ENCODE measurements at places on chromosomes 7 and 10.

- DNase-seq, result no peak
Measured at GRCh38 chr7:7438851-7439250, 96.8 kb downstream of the COL28A1 start.

DNA sequence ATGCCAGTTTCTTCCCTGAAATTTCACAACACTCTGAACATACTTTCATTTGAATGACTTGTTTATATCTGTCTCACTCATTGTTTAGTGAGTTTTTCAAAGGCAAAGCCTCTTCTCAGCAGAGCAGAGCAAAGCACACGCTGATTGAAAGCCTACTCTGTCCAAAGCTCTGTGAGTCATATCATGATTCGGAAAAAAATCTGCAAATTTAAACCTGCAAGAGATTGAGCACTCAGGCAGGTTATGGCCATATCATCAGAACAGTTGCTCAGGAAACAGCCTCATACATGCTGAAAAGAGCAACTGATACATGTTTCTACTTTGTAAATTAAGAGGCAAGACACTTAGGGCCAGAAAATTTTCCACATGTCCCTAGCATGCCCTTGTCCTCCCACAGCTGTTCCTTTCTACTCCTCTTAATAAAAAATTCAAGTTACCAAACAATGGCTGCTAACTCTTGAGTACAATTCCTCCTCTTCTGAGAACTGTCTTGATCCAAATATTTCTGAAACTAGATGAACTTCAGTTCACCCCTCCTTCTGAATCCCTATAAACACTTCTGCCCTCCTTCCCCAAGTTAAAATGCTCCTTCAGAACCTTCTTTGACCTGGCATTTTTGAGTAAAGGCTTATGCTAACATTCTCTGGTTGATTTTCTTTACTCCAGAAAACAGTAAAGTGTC lies 140.6 kb upstream of the HPS1 start:
- no peak for DNase-seq

- DNase-seq, result no peak
Measured at GRCh38 chr7:101628522-101628921, 574 bp downstream of the MYL10 start.

DNA sequence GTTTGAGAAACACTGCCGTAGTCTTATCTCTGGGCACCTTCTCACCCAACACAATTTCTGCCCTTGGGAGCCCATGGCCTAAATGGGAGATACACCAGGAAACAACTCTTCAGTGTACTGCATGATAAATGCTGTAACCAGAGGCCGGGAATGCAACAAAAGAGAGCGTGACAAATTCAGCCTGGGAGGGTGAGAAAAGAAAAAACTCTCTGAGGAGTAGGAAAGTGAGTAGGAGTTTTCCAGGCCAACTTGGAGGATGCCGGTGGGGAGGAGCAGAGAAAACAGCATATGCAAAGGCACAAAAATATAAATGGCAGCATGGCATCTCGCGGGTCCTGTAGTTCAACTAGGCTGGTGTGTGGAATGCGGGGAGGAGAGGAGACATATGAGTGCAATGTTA lies 624.5 kb downstream of the PARD3 start:
- no peak for DNase-seq

- DNase-seq, result no peak
Measured at GRCh38 chr10:7218968-7219367, 191.9 kb downstream of the SFMBT2 start.

DNA sequence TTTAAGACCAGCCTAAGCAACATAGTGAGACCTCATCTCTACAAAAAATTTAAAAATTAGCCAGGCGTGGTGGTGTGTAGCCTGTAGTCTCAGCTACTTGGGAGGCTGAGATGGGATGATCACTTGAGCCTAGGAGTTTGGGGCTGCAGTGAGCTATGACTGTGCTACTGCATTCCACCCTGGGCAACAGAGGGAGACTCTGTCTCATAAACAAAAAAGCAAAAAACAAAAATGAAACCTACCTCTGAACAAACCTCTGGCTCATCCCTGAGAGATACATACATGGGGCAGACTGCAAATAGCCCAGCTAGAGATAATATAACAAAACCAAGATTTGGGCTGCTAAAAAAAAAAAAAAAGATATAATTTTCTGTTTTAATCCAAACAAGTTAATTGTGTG lies 19.5 kb downstream of the C10orf67 start:
- DNase-seq, result no peak

DNA sequence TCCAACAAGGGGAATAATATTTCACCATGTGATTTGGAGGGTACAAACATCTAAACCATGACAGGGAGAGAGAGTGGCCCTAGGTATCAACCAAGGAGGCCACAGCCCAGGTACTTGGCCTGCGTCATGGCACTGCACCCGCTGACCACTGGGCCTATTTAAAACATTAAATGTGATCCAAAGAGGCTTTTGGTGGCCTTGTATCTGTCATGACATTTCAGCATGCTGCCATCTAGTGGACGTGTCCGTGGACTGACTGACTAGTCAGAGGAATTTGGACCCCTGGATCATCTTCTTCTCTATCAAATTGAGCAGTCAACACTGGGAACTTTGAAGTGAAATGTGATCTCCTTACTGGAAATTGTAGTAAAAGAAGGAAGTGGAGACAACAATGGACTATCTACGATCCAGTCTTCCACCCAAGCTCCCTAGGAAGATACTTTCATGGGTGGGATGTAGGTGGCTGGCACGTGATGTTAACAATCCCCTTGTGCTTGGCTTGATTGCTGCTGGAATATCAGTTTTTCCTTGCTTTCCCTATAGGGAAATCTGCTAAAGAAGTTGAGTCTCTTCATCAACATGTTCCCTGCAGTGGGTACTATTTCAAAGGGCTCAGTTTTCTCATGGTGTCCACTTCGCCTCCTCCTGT lies 24.6 kb upstream of the ITGA8 start:
- no peak for DNase-seq

DNA sequence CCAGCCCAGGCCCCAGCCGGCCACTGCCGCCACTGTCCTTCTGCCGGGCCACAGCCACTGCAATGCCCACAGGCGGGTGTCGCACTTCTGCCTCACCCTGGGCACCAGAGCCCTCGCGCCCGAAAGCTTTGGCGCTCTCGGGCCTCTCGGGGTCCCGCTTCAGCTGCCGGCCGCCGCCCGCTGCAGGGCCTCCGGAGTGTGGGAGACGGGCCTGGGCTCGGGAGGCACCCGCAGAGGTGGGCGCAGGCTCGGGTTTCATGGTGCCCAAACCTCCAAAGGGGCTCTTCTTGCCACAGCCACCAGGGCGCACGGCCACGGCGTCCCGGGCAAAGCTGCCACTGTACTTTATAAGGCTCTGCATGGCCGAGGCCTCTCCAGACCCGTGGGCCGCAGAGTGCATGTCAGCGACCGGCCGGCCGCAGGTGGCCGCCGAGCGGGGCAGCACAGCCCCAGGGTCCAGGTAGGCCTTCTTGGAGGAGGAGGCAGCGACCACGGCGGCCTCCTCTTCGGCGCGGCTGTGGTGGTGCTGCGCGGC lies 35.9 kb downstream of the TNRC18 start:
- DNase-seq, result no peak

- no peak for DNase-seq
Measured at GRCh38 chr7:25565949-25566348, 337.7 kb upstream of the NPVF start.
